ENCODE measurements at places on chromosomes 5 and 9.

DNA sequence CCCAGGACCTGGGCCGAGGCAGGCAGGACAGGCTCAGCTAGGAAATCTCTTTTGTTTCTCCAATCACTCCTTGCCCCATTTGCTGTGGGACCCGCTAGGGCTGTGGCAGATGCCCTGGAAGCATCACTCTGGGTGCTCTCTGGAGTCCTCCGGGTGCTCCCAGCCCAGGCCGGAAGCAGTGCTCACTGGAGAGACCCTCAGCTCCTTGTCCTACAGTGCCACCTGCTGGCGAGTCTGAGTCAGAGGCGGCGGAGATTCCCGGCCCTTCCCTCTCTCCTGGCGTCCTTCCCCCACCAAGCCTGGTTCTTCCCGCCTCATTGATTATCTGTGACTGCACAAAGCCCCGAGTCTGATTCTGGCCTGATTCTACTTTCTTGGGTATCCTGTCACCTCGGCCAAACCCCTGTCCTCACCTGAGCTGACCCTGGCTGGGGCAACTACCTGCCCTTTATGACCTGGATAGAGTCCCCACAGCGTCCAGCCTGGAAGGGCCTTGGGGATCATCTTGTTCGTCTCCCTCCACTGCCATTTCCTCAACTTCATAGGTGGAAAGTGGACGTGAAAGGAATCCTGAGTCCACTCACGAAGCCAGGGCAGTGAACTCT is 7.3 kb upstream of the BARHL1 start:
- peak; percentile 21 for DNase-seq

- no peak for DNase-seq
Observed at GRCh38 chr9:27338527-27338903, 41.6 kb upstream of the EQTN start.

- no peak for DNase-seq
Observed at GRCh38 chr5:35821513-35821912, 35.2 kb upstream of the IL7R start.

DNA sequence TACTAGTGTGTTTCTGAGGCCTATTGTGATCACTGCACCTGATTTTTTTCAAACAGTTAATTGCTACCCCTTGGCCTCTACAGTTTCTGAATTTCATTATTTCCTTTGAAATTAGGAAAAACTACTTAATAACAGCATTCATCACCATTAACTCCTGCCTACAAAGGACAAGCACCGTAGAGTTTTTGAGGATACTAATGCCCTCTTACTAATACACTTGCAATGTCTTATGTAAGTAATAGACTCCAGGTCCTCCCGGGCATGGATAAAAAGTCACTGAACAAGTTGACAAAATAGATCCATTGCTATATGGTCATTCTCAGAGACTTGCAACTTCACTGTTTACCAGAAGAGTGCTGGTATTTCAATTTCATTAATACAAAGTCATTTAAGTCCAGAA is 1172.5 kb downstream of the CDH12 start:
- DNase-seq, result no peak

- DNase-seq, result no peak
Observed at GRCh38 chr9:108756746-108757490, 98.9 kb downstream of the ACTL7B start.

GRCh38 chr9:6897898-6898302 is 140.1 kb downstream of the KDM4C start:
- no peak for DNase-seq

- DNase-seq, result no peak
Observed at GRCh38 chr5:45113726-45114125, 305.0 kb downstream of the MRPS30 start.

GRCh38 chr9:136074706-136075105 is 20.4 kb downstream of the NACC2 start:
- DNase-seq, result no peak

- no peak for DNase-seq
Observed at GRCh38 chr5:144203750-144204596, 33.3 kb downstream of the KCTD16 start.

- no peak for DNase-seq
Observed at GRCh38 chr5:98780390-98780789, 6.9 kb downstream of the RGMB start.

GRCh38 chr5:176416965-176417364 is 626 bp upstream of the CLTB start:
- DNase-seq, result no peak

- DNase-seq, result no peak
Observed at GRCh38 chr9:100575006-100575405, 2.9 kb upstream of the CAVIN4 start.

DNA sequence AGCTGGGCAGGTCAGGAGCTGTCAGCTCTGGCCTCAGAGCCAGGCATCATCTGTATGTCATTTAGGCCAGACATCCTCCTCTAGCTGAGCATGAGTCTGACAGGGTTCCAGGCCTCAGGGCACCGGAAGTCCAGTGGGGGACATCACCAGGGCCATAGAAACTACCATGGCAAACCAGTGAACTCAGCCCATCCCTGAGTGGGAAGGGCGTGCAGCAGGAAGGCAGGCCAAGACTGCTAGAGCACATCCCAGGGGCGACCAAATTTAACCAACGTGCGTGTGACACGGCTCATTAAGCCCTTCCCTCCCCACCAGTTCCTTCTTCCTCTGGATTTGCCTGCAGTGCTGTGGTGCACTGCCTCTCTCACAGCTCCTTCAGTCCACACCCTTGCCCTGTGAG is 75.9 kb downstream of the COL27A1 start:
- no peak for DNase-seq

- DNase-seq, result no peak
Observed at GRCh38 chr5:166551384-166551783, 1740.1 kb upstream of the WWC1 start.

DNA sequence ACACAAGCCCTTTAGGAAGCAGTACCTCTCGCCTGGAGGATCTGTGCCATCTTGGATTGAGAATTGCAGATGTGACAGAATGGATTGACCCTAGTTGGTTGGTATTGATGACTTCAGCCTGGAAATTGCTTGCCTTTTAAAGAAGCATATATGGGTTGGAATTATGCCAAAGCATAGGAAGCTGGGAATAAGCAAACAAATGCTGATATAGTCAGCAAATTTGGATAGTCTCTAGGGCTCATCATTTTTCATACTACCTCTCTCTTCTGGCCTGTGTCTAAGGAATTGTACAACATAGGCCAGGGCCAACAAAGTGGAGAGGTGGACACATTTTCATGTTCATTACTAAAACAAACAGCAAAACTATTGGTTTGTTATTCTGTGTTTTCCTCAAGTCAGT is 13.2 kb downstream of the TRIM32 start:
- DNase-seq, result no peak

GRCh38 chr9:115591584-115591984 is 473.6 kb upstream of the TNC start:
- DNase-seq, result no peak

- no peak for DNase-seq
Observed at GRCh38 chr9:136201609-136202453, 3.1 kb downstream of the LHX3 start.

GRCh38 chr9:105708405-105708804 is 14.1 kb downstream of the TMEM38B start:
- DNase-seq, result no peak

- no peak for DNase-seq
Observed at GRCh38 chr9:128568470-128569078, 16.2 kb downstream of the SPTAN1 start.

DNA sequence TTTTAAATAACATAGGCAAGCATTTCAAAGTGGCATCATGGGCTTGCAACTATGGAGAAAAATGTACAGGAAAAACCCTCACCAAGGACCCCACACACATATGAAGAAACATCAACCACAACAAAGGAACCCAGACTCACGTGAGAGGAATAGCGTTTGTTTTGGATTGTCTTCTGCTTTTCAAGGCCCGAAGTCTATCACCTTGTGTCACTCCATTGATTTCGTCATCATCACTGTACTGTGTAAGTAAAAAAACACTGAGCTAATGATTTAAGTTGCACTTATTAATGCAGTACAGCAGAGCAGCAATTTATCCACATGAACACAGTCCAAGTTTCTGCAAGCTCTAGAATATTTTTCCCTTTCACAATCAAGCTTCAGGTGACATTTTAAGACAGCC is 72.4 kb downstream of the HABP4 start:
- DNase-seq, result no peak

DNA sequence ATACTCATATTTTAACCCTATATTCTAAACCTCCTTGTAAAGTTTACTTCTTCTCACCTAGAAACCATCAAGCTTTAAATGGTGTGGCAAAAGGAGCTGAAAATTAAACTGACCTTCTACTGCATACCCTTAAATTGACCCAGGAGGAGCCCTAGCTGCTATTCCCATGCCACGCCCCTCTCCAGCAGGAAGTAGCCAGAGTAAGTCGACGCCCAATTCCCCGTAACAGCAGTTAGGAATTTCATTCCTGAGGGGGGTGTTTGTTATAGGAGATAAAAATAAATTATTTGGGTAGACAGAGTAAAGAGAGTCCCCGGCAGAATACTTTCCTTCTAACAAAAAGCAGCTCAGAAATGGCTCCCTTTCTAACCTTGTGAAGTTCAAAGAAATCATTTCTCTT is 111.8 kb upstream of the FAM174A start:
- no peak for DNase-seq

DNA sequence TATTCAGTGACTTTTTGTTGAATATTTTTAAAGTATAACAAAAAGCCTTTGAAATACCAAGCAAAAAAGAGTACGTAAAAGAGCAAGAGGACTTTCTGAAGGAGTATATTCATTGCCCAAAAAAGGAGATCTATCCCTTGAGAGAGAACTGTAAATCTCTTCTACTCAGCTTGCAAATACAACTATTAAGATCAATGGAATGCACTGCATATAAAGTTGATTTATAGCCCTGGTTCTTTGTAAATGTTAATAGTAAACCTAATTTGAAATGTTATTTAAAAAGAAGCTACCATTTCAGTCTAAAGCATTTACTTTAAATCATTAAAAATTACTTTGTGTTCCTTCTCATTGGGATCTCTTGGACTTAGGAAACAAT is 168.1 kb downstream of the PDE4D start:
- DNase-seq, result no peak

DNA sequence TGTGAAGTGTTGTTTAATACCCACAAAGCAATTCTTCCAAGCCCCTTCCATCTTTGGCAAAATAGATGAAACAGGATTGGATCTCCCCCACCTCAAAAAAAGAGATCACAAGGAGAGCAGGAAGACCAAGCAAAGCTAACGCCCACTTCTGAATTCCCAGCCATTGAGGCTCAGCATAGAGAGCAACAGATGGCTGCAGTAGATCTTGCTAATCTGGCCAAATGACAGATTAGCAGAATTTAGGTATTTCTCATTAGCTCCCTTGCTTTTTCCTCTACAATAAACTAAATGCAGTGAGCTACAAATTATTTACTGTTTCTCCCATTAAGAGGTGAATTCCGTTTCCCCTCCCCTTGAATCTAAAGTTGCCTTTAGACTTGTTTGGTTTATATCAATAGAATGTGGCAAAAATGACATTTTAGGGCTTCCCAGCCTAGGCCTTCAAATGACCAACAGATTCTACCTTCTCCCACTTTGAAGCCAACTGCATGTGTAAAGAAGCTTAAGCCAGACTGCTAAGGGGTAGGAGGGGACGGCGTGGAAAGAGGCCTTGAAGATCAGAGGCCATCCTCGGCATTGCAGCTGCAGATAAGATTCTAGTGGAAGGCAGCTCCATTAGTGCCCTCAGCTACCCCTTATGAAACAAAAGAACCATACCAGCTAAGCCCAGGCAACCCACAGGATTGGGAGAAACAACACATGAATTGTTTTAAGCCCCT is 56.8 kb upstream of the CPEB4 start:
- no peak for DNase-seq

DNA sequence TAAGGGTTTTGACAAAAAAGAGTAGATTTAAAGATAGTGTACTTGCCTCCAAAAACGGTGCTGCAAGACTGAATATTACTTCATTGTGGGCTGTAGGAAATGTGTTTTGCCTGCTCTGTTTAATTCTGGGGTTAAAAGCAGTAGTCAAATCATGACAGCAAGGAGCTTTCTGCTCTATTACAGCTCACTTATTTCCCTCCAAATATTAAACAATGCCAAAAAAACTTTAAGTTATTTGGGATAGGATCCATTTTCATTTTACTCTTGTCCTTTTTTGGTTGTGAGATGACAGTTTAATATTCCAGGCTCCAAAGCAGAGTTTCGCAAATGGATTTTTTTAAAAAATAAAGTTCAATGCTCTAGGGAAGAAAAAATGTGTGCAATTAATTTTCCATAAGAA is 340.4 kb upstream of the RGMB start:
- no peak for DNase-seq

- no peak for DNase-seq
Observed at GRCh38 chr5:59285300-59286016, 608.1 kb downstream of the PDE4D start.

- DNase-seq, result no peak
Observed at GRCh38 chr9:79007701-79008483, 563.9 kb upstream of the TLE4 start.

GRCh38 chr5:67543720-67544270 is 347.2 kb upstream of the CD180 start:
- DNase-seq, result no peak

- DNase-seq, result no peak
Observed at GRCh38 chr9:99052815-99053715, 51.8 kb upstream of the TGFBR1 start.

- no peak for DNase-seq
Observed at GRCh38 chr9:77865385-77866047, 166.1 kb downstream of the GNAQ start.

- DNase-seq, result no peak
Observed at GRCh38 chr9:127976498-127976897, 4.3 kb downstream of the EEIG1 start.

- DNase-seq, result no peak
Observed at GRCh38 chr9:109887079-109887478, 107.1 kb downstream of the PALM2AKAP2 start.

DNA sequence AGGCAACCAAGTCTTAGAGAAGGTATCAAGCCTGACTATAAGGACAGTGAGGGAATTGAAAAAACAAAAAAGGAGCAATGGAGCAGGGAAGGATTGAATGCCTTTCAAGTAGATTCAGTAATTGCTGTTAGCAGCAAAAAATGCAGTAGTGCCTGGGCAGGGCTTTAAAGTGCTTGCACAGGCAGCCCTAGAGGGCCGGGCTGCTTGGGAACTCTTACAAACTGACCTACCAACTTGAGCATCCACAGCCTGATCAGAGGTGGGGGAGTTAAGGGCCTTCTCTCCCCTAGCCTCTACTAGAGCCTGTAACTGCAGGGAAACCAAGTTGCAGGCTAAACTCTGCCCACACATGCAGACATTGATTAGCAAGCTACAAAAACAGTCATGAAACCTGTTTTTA is 19.4 kb downstream of the FXN start:
- no peak for DNase-seq

DNA sequence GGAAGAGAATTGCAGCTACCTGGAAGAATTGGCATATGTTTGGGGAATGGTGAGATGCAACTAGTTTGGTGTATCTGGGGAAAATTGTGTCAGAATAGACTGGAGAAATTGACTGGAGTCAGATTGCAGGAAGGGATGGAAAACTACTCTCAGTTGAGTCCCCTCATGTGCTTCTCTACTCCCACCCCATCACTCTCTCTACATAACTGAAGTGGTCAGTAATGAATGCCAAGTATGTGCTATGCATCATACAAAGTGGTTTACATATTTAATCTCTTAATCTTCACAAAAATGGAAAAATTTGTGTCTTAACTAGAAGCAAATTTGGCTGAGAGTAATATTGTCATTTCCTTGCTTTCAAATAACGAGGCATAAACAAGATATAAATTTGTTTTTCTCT is 146.4 kb upstream of the TNC start:
- DNase-seq, result no peak

All from activated T-cell treated with anti-CD3 and anti-CD28 coated beads for 24 hours (primary cell).